ENCODE measurements at places on chromosomes 16 and 17. TPM values are rescaled to one million over a fixed set of nuclear protein-coding genes. Genes with fewer than 3 reads are reported as not detected.
A peak's percentile ranks its signal among the peaks of the same experiment; 100 is the strongest.

DNA sequence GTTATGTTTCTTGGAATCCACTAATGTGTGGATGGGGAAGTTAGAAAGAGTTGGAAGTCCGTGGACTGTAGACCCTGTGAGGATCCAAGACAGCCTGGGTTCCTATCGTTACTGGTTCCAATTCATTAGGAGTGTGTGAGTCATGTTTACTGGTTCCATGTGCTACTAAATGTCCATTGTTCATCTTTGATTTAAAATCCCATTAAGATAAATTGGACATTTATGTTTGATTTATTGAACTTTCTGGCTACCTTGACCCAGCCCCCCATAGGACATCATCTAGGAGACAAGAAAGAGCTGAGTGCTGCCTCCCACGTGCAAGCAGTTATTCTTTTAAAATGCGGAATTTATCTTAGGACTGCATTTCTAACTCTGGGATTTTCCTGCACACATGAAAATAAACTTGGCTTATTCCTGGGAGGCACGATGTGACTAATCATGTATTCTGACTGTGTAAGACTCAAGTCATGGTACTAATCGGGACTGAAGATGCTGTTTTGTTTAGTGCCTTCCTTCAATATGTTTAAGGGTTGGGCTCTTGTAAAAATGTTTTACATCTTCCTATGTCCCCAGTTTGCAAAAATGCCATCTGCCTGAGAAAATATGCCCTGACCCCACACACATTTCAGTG lies 53.4 kb downstream of the RGS9 start:
- no peak for DNase-seq

DNA sequence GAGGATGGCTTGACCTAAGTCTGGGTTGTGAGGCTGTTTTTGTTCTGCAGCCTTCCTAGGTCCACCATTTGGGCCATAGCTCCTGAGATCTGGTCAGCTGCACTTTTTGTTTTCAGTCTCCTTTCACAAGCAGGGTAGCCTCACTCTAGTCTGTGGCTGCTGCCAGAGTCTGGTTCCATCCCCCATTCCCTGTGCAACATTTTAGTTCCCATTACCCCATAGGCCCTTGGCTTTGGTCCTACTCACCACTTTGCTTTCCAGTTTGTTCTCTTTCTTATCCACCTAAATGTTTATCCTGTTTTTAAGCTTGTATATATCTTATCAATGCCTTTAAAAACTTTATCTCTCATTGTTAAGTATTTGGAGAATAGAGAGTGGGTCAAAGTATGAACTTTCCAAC lies 6.5 kb upstream of the XYLT2 start:
- no peak for DNase-seq

Gene TIMP2
- 181 TPM for total RNA-seq

DNA sequence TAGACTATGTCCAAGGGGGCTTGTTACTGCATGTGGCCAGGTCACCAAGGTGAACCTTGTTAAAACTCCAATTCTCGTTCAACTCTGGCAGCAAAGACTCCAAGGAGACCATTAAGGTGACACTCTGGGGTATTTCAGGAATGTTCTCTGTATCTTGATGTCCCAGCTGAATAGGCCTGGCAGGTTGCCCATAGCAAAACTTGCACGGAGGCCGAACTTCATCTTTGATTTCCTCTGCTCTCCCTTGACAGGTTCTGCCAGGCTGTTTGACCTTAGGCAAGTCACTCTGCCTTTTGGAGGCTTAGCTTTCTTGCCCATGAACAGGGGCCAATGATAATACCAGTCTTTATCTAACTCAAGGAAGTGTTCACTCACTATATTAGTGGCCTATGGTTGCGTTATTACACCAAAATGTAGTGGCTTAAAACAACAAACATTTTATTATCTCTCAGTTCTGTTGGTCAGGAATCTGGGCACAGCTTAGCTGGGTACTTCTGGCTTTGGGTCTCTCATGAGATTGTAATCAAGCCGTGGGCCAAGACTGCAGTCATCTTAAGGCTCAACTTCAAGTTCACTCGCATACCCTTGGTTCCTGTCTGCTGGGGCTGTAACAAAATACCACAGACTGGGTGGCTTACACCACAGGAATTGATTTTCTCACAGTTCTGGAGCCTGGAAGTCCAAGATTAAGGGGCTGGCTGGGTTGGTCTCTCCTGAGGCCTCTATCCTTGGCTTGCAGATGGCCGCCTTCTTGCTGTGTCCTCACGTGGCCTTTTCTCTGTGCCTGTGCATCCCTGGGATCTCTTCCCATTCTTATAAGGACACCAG lies 168.5 kb downstream of the UTP18 start:
- DNase-seq = no peak

DNA sequence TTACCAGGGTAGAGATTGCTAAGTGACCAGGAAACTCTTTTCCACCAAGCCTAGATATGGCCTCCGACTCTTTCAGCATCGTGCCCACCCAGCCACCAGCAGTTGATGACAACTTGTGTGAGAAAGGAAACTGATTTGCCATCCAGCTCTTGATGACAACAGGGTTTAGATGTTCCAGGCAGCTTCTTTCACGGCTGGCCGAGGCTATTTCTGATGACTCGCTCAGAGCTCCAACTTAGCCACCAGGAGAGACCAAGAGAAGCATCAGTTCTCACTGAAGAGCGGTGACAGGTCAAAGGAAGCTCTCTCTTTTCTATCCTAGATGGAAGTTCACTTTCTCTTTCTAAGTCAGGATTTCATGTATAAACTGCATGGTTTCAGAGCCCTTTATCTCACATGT lies 61.2 kb downstream of the MPHOSPH6 start:
- no peak for DNase-seq

DNA sequence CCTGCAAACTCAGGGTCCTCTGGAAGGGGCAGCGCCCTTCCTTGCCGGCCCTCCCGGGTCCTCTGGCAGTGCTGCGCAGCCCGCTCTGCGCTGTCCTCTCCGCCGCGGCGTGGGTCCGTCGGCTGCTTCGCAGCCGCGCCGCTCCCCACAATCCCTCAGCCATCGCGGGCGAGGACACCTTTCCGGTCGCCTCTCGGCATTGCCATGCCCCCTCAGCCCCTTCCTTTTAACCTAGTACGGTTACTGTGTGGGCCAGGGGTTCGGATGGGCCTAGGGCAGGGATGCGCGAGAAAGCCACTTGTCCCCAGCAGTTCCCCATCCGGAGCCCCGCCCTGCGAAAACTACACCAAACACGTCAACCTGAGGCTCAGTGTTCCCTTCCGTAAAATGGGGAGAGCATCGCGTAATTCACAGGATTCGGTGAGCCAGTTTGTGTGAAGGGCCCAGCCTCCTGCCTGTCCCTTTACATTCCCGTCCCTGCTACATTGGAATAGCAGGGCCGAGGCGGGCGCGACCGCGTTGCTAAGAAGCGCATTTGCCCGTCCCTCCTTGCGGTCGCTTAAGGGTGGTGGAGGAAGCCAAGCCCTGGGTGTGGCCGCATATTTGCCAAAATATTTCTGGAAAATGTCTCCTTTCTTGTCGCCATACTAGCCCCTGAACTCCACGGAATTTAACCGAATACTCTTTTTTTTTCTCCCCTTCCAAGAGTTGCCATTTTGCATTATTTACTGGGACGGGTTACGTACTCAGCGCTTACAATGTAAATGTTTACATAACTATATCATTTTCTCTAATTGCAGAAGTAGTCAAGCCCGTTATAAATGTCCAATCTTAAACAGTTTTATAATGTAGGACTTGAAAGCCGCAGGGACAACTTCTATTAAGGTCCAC lies 13.2 kb downstream of the COPZ2 start:
- no peak for DNase-seq

DNA sequence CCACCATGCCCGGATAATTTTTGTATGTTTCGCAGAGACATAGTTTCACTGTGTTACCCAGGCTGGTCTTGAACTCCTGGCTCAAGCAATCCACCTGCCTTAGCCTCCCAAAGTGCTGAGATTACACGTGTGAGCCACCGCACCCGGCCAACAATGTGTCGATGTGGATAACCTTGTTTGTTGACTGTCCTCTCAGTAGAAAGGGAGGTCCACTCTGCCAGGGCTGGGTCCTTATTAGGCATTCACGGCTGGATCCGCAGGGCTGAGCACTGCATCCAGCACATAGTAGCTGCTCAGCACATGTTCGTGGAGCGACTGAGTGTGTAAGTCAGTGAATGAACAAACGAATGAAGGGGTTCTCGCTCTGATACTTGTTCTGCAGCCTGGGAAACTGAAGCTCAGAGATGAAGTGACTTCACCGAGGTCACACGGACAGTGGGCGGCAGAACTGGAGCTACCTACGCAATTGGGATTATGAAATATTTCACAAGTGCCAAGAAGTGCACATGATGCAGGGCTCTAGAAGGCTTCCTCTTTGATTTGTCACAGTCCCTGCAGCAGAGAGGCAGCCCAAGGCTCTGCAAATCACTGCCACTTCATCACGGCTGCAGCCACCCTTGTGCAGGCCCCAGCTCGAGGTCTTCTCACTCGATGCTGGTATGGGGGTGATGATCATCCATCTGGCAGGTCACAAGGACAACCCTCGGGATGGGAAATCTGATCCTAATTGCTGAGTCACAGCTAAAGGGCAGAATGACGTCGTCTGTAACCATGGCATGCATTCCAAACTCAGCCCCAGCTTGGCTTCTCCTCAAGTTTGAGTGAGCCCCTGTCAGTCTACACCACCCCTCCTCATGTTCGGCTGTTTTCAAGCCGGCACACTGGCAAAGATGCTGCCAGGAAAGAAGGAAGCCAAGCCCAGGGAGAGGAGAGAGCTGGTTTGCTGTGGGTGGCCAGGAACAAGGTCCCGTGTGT lies 28.0 kb upstream of the SNN start:
- DNase-seq = peak; percentile 99
